ENCODE measurements at places on chromosomes 2 and 18.

DNA sequence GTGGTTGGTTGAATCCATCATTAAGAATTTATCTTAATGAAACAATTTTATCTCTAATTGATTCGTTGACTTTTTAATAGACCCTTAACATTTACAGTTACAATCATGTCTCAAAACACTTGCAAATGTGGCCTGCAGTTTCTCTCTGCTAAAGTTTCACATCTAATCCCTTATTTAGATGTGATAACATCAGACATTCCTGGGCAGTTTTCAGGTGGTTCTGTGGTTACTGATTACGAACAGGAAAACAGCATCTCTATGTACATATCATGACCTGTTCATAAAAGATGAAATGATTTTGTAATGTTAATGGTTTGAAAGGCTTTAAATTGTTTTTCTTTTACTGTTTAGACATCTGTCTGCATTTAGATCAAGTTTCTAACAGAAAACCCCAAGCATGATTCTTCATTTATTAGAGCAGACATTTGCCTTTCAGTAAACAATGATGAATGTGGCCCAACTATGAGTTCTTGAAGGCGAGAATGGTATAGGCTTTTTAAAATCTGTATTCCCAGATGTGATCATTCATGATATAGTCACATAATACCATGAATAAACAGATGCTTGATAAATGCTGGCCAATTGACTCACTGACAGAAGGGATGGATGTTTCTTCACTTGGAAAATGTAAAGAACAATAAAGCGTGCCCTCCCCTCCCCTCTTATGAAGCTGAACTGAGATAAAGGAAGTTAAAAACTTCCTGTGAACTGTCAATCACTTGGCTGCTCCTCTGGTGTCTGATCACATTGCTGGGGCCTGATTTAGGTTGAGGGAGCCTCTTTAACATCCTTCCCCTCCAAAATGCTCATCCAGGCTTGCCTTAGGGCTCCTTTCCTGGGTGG is 3.5 kb downstream of the CAPN14 start:
- no peak for DNase-seq

- no peak for DNase-seq
These were observed 47.2 kb downstream of the METTL8 start for GRCh38 chr2:171386627-171387026.

DNA sequence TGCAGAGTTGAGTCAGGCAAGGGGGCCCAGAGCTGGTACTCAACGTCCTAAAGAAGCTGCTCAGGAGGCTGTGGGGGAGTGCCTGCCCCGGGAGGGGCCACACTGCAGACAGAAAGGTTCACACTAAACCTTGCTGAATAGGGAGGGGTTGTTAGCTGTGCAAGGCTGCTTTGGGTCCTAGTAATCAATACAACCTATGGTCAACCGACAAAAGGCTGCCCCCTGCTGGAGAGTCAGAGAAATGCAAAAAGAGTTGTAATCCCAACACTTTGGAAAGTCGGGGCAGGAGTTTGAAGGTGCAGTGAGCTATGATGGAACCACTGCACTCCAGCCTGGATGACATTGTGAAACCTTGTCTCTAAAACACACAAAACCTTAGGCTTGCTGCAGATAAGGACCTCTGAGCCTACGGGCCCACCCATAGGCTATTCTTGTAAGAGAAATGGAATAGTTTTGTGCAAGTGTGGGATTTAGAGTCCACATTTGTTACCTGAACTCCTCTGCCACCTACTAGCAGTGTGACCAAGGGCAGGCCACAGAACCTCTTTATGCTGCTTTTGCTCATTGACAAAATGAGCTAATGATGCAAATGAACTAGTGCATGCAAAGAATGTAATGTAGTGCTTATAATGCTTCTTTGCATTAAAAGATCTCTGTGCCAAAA is 81.5 kb downstream of the PRPF40A start:
- peak; percentile 78 for DNase-seq

DNA sequence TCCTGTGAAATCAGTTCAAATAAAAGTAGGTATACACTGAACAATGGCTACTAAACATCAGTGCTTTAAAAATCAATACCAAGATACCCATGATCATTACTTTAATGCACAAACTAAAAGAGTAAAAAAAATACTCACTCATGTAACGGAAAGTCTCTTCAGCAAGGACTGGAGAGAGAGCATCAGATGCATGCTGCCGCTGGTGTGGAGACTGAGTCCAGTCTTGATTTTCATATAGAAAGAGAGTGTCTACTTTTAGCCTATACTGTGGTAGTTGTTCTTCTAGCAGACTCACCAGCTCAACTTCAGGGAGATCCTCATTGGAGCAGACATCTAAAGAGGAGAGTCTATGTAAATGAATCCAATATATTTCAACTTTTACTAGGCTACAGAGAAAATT is 44.0 kb downstream of the TRAK2 start:
- DNase-seq = no peak

- DNase-seq = no peak
These were observed 58.2 kb downstream of the ANKMY1 start for GRCh38 chr2:240499309-240500301.

- DNase-seq = no peak
These were observed 652.6 kb upstream of the SETBP1 start for GRCh38 chr18:44028109-44028508.

DNA sequence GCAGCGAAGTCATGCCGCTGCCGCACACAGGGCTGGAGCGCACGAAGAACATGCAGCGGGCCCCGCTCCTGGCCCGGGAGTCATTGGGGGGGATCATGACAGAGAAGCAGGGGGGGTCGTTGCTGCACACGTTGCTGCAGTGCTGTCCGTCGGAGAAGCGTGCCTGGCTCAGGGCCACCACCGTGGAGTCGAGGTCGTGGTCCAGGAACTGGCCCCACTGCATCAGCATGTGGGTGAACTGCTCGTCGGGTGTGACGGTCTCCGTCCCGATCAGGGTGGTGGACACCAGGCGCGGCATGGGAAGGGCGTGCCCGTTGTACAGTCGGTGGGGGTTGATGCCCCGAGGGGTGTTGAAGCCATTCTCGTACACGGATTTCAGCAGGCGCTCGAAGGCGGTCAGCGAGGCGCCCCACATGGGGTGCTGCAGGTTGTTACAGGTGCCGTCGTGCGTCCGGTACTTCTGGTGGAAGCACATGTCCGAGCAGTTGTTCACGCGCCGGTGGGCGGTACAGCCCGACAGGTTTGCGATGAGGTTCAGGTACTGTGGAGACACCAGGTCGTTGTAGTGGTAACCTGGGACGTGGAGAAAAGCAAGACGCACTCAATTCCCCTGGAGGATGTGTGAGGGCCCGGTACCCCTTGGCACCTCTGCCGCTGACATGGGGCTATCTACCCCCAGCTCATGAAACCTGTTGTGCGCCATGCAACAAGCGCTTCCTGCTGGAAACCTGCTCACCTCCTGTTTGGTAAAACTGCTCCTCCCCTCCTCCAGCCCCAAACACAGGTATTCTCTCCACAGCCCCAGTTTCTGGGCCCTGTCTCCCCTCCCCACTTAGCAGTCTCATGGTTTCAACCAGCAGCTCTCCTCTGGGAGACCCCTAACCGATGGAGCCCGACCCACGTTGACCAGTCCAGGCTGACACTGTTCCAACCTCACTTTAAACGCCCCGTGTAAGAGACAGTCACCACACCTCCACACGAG is 94.9 kb downstream of the PXDN start:
- DNase-seq = no peak

DNA sequence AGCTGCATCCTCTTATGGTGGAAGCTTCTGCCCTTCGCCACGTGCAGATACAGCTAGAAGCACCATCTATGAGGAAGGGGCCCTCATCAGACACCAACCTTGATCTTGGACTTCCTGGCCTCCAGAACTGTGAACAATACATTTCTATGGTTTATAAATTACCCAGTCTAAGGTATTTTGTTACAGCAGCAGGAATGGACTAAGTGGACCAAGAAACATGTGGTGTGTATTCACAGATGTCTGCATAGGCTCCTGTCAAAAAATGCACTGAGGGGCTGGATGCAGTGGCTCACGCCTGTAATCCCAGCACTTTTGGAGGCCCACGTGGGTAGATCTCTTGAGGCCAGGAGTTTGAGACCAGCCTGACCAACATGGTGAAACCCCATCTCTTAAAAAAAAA is 57.5 kb downstream of the STPG4 start:
- no peak for DNase-seq

- peak; percentile 68 for DNase-seq
These were observed at the start of gene SATB2 for GRCh38 chr2:199457147-199458008. Gene SATB2, minus strand, starts transcription at chr2:199457939. Its CDS starts 1,902 bp downstream, at chr2:199456037.

DNA sequence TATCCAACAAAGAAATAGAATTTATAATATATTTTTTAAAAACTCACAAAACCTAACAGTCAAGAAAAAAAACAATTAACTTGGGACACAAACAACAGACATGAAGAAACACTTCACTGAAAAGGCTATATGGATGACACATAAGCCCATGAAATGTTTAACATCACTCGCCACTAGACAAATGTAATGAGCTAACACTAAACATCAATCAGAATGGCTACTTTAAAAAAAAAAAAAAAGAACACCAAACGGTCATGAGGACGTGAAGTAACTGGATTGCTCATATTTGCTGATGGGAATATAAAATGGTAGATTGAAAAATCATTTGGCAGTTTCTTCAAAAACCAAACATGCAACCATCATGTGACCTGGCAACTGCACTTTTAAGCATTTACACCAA is 97.3 kb upstream of the RGPD4 start:
- no peak for DNase-seq

GRCh38 chr2:53182601-53183000 is 585.0 kb upstream of the CHAC2 start:
- no peak for DNase-seq

- DNase-seq = no peak
These were observed 5.8 kb downstream of the NEURL3 start for GRCh38 chr2:96499061-96499960.

GRCh38 chr18:32048507-32049091 is 30.0 kb downstream of the RNF125 start:
- DNase-seq = no peak

- DNase-seq = no peak
These were observed 143.2 kb downstream of the DDX1 start for GRCh38 chr2:15734674-15735483.

GRCh38 chr18:47345291-47345690 is 93.8 kb upstream of the SKOR2 start:
- DNase-seq = no peak

DNA sequence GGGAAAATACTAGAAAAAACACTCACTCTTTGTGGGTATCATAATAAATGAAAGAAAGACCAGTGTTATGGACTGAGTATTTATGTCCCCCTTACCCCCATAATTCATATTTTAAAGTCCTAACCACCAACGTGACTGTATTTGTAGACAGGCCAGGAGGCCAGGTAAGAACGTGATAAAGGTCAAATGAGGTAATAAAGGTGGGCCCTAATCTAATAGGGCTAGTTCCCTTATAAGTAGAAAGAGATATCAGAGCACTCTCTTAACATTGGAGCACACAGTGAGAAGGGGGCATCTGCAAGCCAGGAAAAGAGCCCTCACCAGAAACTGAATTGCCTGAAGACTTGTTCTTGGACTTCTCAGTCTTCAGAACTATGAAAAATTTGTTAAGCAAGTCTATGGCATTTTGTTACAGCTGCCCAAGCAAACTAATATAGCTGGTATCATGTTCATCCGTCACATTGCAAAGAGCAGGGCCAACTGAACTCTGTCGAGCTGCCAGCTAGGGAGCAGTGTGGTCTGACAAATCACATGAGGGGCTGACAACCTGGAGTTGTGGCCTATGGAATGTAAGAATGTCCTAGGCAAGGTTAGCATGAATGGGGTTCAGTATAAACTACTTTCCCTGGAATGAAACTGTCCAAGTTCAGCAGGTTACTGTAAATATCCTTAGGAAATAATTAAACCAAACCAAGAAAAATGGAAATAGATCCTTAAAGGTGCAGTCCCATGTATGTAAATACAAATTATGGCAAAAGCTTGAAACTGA is 280.9 kb downstream of the ZNF385B start:
- no peak for DNase-seq

DNA sequence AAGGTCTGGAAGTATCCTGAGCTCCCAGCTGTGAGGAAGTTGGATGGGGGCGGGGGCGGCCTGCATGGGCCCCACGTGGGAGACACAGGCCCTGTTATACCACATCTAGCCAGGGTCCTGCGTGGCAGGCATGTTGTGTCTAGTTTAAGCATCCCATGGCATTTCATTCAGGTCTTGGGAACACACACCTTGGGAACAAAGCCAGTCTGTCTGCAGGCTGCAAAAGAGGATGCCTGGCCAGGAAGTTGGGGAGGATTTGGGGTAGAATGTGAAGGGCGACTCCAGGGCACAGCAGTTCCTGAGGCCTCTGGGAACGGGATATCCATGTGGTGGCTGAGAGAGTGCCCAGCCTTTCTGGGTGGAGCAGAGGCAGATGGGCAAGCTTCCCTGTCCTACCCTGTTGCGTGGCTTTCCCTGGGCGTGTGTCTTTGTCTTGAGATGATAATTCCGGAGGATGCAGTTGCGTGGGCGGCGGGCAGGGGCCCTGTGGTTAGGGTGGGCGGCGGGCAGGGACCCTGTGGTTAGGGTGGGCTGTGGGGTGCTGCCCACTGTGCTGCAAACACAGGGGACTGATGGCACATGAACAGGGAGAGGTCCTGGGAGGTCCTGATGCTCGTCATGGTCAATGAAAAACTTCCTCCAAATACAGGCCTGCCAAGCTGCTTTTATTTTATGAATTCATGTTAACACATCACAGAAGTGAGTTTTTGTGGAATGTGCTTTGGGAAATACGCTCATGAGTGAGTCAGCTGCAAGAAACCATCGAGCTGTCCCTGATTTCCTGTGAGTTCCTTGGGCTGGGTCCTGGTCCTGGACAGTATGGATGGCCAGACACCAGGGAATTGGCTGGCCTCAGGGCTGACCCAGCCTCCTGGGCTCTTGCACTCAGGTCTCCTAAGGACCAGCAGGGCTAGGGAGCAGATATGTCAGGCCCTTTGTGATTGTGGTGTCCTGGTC is 90.0 kb upstream of the HS6ST1 start:
- DNase-seq = no peak

DNA sequence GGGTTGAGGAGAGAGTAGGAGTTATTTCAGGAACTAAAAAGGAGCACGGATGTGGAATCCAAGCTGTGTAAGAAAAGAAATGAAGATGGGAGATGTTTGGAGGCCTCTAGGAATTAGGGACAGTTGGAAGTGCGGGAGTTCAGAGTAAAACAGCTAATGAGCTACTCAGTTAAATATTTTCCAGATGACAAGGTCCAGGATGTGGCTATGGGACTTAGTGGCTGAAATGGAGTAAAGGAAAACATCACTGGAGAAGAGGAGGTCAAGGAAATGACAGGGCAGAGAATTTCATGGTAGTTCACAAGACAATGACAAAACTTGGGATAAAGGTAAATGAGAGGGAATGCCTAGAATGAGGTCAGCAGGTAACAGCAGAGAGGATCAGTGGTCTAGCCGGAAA is 13.0 kb downstream of the GPR155 start:
- no peak for DNase-seq

- peak; percentile 90 for DNase-seq
These were observed at the start of gene DNAJC10 for GRCh38 chr2:182715892-182716649. Gene DNAJC10, plus strand, starts transcription at chr2:182716257. Its CDS starts 1,830 bp downstream, at chr2:182718087.

- DNase-seq = no peak
These were observed 38.2 kb downstream of the ACVR1 start for GRCh38 chr2:157837851-157838441.

DNA sequence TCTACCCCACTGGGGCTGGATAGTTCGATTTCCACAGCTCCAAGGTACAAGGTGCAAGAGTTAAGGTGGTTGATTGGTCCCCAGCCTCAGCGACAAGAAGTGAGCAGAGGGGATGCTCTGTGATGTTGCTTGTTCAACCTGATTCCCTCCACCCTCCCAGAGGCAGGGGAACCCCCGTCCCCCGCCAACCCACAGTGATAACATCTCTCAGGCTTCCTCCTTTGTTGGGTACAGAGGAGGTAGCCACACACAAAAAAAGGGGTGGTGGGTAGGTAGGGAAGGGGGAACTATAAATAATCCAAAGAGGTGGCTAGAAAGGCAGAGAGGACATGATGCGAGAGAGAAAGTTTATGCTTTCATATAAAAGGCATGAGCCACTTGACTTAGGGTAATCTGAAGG is 192.9 kb upstream of the POU3F3 start:
- DNase-seq = no peak
